Caudate nucleus (tissue), 63 donors: ENCODE measurements at places on chromosomes 12 and 14.
A peak's percentile ranks its signal among the peaks of the same experiment; 100 is the strongest.

GRCh38 chr12:3553221-3553620, 62.2 kb downstream of the PRMT8 start:
- DNase-seq: no peak

DNA sequence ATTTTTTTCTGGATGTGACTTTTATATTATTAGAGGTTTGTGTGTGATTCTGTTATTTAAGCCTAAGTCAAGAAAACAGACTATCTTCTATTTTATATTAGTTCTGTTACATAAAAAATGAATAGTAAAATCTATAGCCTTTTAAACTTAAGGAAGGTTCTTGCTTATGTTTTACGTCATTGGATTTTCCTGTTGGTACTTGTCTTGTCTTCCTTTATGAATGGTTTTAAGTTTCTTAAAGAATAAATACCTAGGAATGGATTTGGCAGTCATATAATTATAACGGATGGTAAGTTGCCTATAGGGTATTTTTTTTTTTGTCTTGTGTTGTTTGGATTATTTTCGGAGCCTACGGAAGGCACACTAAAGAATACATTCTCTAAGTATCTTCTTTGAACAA, 161.8 kb upstream of the PTPRQ start:
- no peak for DNase-seq

DNA sequence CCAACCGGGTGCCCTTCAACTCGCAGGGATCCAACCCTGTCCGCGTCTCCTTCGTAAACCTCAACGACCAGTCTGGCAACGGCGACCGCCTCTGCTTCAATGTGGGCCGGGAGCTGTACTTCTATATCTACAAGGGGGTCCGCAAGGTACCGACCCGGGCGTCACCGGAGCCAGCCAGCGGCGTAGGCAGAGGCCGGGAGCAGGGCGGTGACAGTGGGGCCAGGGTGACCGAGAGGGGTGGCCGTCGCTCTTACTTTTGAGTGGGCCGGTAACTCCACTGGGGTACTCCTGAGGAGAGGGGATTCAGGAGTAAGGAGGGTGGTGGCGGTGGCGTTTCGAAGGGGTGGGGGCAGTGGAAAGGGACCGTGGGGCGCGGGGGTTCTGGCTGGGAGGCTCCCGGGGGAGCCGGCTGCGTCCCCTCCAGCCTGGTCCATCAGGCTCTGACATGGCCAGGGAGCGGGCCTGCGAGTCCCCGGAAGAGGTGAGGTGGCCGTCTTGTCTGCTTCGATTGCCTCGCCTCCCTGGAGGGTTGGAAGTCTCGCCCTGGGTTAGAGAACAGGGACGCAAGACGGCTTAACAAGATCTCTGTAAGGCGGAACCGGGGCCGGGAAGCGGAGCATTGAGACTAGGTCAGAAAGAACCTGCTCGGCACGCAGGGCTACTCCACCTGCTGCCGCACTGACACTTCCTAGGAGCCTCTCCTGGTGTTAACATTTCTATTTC, 491 bp downstream of the WDR20 start:
- peak; percentile 58 for DNase-seq

- no peak for DNase-seq
Observed at GRCh38 chr12:5982106-5982505, 37.0 kb upstream of the ANO2 start.

GRCh38 chr14:98298481-98299244, 973.3 kb downstream of the BCL11B start:
- no peak for DNase-seq

DNA sequence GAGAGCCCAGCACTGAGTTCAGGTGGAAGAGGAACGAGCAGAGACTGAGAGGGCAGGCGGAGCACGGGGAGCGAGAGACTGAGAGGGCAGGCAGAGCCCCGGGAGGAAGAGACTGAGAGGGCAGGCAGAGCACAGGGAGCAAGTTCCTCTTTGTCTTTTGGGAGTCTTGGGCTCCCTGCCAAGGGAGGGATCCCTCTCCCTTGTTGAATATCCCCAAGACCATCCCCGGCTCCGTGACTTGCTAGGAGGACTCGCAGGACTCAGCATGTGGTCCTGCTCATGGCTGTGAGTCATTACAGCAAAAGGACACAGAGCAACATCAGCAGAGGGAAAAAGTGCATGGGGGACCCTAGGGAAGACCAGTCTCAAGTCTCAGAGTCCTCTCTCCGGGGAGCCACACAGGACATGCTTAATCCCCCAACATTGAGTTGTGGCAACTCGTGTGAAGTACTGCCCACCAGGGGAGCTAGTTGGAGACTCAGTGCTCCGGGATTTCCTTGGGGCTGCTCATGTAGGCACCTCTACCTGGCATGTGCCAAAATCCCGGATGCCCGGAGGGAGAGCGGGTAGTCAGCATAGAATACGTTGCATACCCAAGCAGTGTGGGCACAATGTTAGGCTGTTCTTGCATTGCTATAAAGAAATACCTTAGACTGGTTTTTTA, 81.0 kb downstream of the CCDC92 start:
- DNase-seq: no peak

DNA sequence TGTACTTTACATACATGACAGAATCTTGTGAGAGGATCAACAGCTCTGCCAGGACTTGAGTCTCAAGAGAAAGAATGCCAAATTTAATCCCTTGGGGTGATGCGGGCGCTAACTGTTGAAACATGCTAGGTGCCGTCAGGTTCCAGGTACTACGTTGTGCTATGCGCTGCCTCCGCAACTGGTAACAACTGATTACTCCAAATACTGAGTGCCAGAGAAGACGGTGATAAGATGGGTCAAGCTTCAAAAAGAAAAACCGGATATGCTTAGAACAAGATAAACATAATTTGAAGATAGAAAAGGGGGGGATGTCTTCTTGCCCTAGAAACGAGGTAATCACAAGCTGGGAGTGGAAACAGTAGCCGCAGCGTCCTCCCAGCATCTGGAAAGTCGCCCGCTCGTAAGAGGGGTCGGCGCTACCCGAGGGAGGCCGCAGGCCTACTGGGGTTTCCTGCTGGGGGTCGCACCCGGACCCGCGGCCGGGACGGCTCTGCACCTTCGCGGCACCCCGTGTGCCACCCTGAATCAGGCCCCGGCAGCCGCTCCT, 678 bp downstream of the ZBTB25 start:
- peak; percentile 53 for DNase-seq

DNA sequence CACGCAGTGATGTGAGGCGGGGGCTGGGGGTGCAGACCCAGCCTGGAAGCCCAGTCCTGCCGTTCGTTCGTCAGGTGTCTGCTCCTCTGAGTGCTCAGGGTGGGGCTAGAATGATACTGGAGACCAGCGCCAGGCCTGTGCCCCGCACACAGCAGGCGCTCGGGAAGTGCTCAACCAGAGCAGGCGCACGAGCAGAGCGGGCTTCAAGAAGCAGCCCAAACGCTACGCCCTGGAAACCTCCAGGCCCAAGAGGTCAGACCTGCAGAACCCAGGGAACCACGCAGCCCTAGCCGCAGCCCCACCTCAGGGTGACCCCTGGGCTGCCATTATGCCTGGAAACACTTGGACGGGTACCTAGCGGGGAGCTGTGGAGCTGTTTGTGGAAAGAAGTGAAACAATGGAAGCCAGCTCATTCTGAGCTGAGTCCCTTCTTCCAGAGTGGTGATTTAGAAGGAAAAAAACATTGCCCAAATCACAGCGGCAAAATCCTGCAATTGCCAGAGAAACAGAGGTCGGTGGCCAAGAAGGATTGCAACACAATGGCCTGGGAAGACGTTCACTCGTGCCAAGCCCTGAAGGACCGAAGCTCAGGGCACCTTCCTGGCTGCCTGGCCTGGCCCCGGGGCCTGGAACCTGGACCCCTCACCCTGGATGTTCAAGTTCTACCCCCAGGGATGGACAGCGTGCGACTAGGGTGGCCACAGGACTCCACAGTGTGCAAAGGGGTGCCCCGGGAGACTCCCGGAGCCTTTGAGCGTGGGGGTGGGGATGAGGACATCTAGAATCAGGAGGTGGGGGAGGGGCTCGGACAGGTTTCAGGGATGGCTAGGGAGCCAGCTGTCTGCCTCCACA, 40.4 kb upstream of the DIO3 start:
- no peak for DNase-seq
